ENCODE measurements at places on chromosomes 2 and 18. TPM values are rescaled to one million over a fixed set of nuclear protein-coding genes. Genes with fewer than 3 reads are reported as not detected.

DNA sequence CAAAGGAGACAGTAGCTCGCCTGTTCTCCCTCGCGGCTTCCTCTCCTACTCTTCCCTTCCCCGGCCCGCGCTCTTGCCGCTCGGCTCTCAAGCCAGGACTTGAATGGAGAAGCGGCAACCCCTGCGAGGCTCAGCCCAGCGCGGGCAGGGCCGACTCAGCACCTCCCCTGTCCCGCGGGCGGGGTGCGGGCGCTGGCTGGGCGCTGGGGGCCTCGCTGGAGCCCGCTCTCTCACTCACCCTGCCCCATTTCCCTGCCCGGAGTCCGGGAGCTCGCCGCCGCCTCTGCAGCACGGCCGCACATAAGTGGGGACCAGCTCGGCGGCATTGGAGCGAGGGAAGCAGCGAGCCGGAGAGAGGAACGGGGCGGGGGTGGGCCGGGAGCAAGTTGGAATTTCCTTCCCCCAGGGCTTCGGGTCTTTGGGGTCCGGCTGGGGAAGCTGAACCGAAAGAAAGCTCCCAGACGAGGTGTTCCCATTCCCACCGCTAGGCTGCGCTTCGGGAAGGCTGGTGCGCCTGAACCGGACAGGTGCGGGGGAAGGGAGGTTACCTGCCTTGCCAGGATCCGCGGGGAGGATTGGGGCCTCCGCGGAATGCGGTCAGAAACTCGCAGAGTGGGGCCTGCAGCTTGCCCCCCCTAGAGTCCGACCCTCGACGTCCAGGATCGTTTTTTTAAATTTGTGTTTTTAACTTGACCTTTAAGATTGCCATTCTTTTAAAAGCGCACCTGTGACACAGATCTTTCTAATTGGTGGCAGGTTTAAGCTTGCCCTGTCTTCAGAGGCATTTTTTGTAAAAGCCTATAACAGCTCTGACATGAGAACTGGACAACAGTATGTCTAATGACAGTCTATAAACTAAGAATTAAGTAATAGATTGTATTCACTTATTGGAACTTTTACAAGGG is at the start of gene COBLL1:
Gene COBLL1 (minus strand): TSS at position 105 of the 905 bp plus-strand sequence. CDS start 627 bp downstream, outside the sequence.
- peak; percentile 84 for DNase-seq

GRCh38 chr2:178238750-178239149 is 44.4 kb downstream of the OSBPL6 start:
- DNase-seq, result no peak

DNA sequence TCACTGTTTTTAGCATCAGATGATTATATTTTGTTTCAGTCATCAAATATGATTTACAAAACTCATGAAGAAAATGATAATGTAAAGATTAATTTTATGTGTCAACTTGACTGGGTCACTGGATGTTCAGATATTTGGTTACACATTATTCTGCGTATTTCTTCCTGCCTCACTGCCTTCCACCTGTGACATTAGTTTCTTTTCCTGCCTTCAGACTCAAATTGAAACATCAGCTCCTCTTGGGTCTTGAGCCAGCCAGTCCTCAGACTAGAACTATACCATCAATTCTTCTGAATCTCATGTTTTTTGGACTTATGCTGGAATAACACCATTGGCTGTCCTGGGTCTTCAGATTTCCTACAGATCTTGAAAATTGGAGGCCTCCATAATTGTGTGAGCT is 96.7 kb downstream of the ZNF385B start:
- DNase-seq, result no peak

- DNase-seq, result peak; percentile 50
Measured at GRCh38 chr2:20676353-20677215, 9.6 kb downstream of the GDF7 start.

- no peak for DNase-seq
Measured at GRCh38 chr2:220275454-220275853, 648.0 kb downstream of the SLC4A3 start.

DNA sequence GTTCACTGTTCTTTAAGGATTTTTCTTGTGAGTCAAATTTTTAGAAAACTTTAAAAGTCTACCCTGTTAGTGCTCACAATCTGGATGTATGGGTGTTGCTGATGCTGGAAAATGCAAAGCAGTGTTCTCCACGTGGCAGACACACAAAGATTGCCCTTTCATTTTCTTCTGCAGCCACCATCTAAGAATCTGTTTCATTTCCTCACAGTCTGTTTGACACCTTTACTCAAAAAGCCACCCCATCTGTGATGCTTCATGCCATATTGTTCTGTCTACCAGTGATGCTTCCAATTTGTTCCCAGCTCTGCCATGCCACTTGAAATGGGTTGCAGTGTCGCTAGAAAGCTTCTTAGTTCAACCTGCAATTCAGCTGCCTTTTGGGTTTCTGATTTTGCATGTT is 464.2 kb upstream of the UBE2E3 start:
- no peak for DNase-seq

DNA sequence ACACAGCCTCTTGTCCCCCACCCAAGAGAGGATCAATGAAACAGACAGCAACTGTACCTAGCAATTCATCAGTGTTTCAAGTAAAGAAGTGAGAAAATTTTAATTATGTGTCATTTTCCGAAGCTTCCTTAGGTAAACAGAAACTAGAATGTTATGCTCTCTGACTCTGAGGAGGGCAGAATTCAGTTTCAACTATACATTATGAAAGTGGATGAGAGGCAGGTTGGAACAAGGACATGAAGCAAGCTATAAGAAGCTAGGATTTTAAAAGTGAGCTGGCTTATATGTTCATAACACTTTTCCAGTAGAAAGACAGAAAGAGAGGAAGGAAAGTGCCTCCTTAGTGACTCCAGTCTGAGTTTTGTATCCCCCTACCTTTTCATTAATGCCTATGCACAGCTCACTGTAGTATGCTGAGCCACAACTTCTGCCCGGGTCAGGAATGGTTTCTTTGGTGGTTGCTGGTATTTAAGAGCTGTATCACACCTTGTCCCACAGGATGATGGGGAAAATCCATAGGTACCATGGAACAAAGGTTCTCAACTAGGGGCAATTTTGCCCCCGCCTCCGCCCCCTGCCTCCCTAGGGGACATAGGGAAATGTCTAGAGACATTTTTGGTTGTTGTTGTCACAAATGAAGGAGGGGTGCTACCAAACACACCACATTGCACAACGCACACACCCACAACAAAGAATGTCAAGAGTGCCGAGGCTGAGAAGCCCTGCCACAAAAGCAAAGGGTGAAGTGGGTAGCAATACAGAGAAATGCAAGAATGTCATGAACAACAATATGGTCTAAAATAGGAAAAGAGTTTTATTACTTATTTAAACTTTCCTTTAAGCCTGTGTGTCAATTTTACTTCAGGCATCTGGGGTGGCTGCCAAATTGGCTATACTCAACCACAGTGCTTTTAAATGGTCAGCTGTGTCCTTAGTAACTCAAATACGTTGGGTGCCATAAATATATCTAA is 161.0 kb upstream of the ZFP36L2 start:
- no peak for DNase-seq

DNA sequence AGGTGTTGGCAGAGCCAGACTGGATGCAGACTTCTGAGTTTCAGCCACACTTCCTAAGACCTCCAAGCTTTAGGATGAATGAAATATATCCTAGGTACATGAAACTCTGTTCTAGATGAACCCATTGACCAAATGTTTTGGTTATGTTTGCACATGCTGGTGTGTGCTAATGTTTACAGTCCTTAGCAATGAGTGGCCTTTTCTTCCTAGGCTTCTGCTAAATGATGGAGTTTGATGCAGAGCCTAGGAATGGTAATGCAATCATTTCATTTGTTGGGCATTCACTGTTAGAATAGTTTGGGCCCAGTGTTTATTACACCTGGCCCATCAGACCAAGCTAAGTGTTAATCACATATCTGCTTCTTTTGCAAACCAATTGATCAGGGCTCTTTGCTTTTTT is 464.7 kb downstream of the MEIS1 start:
- DNase-seq, result no peak

- DNase-seq, result no peak
Measured at GRCh38 chr2:150182566-150183235, 304.8 kb downstream of the RND3 start.

DNA sequence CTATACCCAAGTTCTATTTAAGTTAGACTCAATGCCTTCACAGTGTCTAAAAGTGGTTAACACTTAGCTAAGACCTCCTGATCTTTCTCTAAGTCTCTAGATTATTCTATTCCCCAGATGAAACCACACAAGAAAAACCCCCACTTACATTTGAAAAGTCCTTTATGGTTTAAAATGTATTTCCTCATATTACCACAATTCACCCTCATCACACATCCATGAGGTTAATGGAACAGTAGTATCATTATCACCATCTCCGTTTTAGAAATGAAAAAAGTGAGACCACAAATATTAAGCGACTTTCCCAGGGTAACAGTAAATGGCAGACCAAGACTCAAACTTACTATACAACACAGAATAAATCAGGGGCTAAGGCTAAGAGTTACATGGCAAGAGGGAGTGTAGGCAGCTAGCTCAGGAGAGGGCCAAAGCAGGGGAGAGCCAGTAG is 28.6 kb downstream of the EPG5 start:
- no peak for DNase-seq

DNA sequence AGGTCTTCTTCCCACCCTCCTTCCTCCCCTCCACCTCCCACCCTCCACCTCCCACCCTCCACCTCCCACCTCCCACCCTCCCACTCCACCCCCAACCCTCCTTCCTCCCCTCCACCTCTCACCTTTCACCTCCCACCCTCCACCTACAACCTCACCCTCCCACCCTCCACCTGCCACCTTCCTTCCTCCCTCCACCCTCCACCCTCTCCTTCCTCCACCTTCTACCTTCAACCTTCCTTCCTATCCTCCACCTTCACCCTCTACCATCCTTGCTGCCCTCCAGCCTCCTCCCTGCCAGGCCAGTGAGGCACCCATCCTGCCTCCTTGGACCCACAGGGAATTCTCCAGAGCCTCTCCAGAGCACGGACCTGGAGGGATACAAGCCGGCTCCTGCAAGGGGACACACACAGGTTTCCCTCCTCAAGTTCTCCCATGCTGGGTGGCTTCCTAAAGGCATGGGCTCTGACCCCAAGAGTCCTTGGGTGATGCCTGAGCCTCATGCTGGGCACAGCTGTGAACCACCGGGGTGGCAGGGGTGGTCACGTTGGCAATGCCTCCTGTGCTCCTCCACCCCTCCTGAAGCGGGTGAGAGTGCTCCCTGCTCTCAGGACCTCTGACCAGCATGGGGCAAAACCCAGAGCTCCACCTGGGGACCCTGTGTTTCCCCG is 293.0 kb downstream of the NDUFA10 start:
- no peak for DNase-seq

GRCh38 chr2:27831279-27832050 is 58.7 kb downstream of the RBKS start:
- no peak for DNase-seq

DNA sequence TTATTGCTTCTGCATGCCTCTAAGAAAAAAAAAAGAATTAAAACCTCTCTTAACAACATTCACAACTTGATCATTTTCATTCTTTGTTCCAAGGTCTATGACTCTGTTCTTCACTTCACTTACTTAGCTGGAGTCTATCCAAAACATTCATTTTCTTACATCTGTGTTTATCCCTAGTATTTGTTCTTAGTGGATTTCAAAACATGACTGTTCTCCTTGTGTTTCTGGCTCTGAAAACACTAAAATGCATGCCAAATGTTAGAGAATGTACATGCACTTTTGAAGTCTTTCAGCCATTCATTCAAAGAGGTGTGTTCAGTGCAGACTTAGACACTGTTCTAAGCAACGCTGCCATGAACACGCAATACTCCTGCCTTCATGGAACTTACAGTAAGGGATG is 138.8 kb downstream of the CNTNAP5 start:
- DNase-seq, result no peak

DNA sequence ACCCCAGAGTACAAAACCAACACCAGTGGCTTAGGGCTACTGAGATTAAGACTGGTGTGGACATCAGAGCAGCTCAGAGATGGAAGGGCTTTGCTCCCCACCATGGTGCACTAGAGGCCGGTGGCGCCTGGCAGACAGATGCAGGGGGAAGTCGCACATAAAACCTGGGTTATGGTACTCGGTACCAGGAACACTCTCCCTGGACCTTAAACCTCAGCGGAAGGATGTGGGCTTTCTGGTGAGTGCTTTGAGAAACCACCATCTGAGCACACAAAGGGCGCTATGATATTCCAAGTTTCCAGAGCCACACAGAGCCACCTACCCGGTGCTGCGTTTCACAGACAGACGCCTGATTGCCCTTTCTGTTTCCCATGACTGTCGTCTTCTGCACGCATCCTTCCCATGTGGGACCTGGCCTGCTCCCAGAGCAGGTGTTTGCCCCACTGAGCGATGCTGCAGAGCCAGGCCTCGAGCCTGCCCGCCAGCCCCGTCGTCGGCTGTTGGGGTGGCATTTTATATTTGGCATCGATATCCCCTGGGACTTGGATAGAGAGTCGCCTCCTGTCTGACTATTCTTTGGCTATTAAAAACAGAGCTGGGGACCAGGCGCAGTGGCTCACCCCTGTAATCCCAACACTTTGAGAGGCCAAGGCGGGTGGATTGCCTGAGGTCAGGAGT is 89.5 kb upstream of the ODC1 start:
- DNase-seq, result no peak

- DNase-seq, result peak; percentile 32
Measured at GRCh38 chr18:13614641-13615288, 111.6 kb downstream of the FAM210A start.

GRCh38 chr2:134600208-134600607 is 118.6 kb downstream of the TMEM163 start:
- no peak for DNase-seq

- no peak for DNase-seq
Measured at GRCh38 chr18:77161383-77161782, 28.8 kb upstream of the MBP start.

GRCh38 chr2:208047840-208048239 is 22.5 kb upstream of the PLEKHM3 start:
- DNase-seq, result no peak

DNA sequence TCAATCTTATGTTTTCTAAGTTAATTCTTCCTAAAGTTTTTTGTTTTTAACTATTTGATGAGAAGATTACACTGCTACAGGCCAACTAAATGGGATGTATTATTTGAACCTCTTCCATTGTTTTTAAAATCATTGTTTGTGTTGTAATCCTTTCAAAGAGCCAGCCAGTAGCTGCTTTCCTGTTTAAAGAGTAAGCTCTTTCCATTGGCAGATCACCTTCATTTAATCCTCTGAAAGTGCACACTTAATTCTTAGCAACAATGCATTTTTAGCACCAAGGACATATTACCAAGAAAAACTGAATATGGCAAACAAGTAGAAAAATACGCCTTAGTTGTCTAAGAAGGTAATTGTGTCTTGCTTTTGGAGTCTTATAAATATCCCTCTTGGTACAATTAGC is 54.0 kb downstream of the MEIS1 start:
- no peak for DNase-seq

The MMADHC gene
- total RNA-seq, result 97.5 TPM

The CLEC4F gene
- total RNA-seq, result 0.19 TPM

The SCRN3 gene
- 13.2 TPM for total RNA-seq

The LRATD1 gene
- 3.4 TPM for total RNA-seq

The CAPN10 gene
- 5.3 TPM for total RNA-seq

The ZSWIM2 gene
- total RNA-seq, result not detected

The ECEL1 gene
- total RNA-seq, result 1.8 TPM

The PAIP2B gene
- 28.6 TPM for total RNA-seq
